ENCODE measurements at places on chromosomes 1 and 21.
A peak's percentile ranks its signal among the peaks of the same experiment; 100 is the strongest.

DNA sequence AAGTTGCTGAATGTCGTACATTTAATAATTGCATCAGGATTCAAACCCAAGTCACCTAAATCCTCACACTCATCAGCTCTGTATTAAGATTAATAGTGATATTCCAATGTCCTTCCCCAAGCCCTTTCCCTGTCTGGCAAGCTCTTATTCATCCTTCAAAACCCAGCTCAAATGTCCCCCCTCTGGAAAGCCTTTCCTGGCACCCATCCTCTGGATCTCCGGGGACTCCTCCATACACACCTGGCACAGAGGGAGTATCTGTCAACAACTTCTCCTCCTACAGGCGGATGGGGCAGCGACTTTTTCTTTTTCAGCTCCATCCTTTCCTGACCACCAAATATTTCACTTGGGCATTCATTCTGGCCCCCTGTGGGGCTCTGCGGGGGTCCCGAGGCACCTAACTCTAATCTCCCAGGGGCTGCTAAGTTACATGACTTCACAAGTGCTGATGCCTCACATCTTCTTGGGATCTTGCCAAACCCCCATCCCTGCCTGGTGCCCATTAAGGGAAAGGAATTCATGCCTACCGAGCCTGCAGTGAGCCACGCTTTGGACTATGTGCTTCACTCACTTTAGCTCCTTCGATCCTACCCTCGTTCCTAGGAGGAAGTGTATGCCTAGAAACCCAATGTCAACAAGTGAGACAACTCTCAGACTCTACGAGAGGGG, 15.2 kb downstream of the TINAGL1 start:
- DNase-seq = no peak

DNA sequence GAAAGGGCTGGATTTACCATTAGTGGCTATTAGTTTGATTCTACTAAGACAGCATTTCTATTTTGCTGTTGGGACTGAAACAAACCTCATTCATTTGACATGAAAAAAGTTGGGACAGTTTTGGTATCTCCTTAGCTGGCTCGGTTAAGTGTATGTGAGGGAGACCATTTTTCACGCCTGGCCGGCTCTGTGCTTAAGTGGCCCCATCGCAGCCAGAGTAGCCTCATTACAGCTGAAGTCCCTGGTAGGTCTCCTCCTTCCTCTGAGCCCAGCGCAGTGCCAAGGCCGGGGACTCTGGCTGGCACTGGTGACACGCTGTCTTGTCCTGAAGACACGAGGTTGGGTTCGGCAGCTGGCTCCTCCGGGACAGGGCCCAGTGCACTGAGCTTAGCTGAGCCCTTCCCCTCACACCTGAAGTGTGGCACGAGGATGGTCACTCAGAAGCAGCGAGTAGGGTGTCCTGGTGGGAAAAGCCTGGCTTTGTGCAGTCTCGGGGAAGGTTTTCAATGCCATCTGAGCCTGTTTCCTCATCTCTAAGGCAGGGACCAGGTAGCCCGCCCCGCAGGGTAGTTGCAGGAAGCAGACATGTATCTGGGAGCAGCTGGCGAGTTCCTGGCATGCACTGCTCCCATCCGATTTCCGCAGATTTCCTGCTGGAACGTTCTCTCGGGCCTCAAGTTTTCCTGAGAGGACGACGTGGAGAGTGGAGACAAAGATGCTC, 196.5 kb downstream of the DYRK1A start:
- DNase-seq = no peak

GRCh38 chr1:152328801-152329391, 3.9 kb upstream of the FLG start:
- no peak for DNase-seq

DNA sequence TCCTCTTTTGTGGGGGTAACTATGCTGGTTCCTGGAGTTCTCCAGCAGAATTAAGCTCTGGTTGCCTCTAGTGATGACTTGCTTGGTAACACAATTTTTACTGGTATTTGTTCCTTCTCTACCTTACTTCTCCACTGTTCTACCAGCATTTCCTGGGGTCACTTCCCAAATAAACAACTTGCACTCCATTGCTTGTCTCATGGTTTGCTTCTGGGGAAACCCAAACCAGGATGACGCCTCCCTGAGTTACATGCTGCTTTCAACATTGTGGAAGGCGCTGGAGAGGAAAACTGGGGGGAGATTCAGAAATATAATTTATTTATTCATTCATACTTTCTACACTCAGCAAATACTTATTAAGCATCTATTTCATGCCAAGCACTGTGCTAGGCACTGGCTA, 55.3 kb upstream of the AK4 start:
- DNase-seq = no peak

GRCh38 chr1:213414911-213415310, 363.9 kb downstream of the RPS6KC1 start:
- no peak for DNase-seq

DNA sequence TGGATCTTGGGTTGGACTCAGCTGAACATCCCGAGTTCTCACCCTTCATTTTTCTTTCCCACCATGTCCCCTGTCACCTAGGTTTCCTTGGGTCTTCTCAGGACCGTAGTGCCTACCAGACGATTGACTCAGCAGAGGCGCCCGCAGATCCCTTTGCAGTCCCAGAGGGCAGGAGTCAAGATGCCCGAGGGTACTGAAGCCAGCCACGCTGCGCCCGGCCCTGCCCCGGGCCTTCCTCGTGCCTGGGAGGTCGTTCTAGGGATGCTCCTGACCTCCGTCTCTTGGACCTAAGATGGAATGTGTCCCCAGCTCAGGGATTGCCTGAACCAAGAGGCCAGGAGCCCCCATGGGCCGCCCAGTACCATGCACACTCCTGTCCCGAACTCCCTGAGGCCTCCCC, 12.0 kb upstream of the C1orf167 start:
- no peak for DNase-seq

- DNase-seq = no peak
Measured at GRCh38 chr1:227928811-227929375, 18.8 kb downstream of the WNT9A start.

GRCh38 chr1:25869909-25870606, 5.5 kb downstream of the PAQR7 start:
- no peak for DNase-seq

- DNase-seq = no peak
Measured at GRCh38 chr1:233435622-233436021, 108.1 kb downstream of the MAP3K21 start.

DNA sequence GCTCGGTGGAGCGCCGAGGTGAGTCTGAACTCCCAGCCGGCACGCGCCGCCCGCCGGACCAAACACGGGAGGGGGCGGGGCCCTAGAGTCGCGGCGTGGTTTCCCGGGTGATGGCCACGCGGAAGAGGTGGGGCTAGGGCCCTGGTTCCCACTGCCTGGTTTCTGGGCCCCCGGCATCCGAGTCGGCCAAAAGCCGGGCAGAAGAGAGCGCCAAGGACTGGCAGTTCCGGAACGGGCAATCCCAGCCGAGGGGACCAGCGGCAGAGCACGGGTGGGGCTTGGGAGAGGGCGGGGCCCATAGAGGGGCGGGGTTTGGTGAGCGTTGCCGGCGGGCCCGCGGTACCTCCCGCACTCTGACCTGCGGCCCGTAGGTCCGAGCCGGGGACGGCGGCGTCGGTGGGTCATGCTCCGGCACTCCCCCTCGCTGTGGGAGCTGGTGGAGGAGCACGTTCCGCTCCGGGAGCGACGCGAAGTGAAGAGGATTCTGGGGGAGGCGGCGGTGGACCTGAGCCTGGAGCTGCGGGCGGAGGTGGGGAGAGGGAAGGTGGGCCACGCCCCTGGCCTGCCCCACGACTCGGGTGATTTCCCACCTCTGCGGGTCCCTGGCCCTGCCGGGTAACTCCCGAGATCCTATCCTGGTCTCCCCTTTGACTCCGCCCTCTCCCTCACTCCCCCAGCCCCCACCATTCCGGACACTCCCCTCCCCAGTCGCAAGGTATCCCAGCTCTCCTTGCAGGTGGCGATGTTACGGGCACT, at the start of gene CCDC24:
TSS of gene CCDC24 (plus strand) at position 124 of the 756 bp plus-strand sequence. CDS start at position 404, 280 bp downstream.
- DNase-seq = peak; percentile 81

DNA sequence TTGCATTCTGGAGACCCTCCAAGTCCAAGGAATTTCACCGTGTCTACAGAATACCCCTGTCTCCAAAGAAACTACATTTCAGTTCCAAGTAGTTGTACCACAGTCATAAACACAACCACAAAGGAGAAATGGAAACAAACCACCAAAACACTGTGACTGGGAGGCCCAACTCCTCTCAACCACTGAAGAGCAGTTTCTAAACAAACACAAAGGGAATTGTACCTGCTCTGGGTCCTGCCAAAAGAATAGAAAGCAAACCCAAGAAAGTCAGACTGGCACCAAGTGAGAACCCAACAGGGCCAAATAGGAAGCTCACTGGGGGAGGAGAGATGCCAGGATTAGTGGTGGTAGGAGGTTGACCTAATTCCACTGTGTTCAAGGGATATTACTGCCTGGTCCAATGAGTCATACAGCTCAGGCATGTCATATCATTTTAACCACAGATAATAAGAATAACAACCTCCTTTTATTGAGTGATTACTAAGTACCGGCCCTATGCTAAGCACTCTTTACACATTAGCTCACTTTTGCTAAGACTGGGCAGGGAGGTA, 123.9 kb upstream of the PPP2R5A start:
- no peak for DNase-seq

DNA sequence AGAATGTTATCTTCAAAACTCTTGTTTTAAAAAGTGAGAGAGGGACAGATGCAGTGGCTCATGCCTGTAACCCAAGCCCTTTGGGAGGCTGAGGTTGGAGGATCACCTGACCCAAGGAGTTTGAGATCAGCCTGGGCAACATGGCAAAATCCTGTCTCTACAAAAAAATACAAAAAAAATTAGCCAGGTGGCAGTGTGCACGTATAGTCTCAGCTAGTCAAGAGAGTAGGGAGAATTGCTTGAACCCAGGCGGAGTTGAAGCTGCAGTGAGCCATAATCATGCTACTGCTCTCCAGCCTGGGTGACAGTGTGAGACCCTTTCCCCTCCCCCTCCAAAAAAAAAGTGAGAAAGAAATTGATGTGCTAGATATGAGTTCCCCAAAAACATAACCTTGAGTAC, 131.0 kb downstream of the KCNT2 start:
- DNase-seq = no peak

DNA sequence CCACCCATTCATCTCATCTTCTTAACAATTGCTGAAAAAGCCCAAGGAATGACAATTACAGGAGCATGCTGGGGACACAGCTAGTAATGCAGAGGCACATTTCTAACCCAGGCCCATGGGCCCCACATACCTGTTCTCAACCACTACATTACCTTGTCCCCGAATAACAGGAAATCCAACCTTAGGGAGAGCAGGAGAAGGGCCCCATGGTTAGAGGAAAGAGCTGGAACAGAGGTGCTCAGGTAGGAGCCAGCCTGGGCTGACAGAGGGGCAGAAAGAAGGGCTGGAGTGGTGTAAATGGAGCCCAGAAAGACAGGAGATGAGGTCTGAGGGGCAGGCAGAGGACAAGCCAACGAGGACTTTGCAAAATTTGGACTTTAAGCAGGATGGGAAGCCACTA, 11.4 kb upstream of the S100A8 start:
- no peak for DNase-seq

- peak; percentile 33 for DNase-seq
Measured at GRCh38 chr1:65309304-65310077, at the start of gene DNAJC6. DNAJC6 (plus strand) TSS chr1:65309543; CDS start chr1:65309746, 203 bp downstream.

GRCh38 chr1:7002728-7003127, 217.5 kb downstream of the CAMTA1 start:
- no peak for DNase-seq

- no peak for DNase-seq
Measured at GRCh38 chr1:169086603-169087455, 19.7 kb upstream of the ATP1B1 start.

DNA sequence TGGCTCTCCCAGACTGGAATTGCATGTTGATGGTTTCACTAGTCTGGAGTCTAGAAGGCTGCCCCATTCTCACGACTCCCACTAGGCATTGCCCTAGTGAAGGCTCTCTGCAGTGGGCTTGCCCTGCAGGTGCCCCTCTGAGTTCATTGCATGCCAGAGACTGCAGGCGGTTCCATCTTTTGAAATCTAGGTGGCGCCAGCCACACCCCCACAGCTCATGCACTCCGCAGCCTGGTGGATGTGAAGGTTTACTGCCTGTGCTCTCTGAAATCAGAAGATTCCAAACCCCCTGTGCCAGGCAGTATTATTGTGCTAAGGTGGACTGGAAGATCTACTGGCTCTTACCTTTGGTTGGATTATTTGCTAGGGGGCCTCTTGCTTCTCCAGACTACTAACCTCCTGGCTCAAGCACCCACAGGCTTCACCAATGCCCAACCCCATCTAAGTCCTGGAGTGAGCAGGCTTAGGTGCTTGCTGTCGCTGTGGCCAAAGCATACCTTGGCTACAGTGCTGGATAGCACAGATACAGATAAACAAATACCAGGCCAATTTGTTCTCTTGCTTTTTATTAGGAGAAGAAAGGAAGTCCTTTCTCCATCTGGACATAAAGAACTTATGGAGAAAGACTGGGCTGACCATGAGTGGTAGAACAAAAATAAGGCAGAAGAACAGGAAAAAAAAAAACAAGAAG, 83.5 kb upstream of the SIM2 start:
- DNase-seq = no peak

DNA sequence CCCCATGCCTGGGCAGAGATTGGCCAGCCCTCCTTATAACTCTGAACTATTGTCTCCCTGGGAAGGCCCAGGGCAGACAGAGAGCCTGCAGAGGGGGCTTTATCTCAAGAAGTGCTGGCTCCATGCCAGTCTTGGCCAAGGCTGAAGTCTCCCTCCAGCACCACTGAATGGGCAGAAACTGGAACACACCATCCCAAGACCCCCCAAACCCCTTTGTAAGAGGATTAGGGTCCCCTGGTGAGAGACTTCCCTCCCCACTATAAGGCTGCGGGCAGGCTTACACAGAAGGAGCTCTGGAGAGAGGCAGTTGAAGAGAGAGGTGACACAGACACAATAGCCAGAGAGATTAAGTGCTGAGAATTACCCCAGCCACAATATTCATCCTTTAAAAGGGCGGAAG, 97.2 kb downstream of the NAV1 start:
- no peak for DNase-seq

DNA sequence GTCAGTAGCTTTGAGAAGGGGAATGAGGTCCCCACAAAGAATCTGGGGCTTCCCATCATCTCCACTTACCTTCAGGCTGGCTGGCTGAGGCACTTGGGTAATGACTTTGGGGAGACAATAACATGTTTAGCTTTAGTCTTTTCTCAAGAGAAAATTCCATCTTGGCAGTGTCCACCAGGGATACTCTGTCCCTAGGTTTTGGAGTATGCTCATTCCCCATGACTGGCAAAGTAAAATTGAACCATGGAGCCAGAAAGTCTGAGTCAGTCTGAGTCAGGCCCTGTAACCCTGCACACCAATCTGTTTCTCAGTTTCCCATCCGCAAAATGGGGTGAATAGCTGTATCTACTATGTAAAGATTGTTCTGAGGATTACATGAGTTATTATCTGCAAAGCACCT, 28.2 kb downstream of the RUNX1 start:
- no peak for DNase-seq

- no peak for DNase-seq
Measured at GRCh38 chr21:32393677-32394001, 827 bp upstream of the URB1 start.
